ENCODE measurements at places on chromosomes 1 and 21. TPM values are rescaled to one million over a fixed set of nuclear protein-coding genes. Genes with fewer than 3 reads are reported as not detected.

Gene DOP1B
- total RNA-seq: 12.2 TPM

DNA sequence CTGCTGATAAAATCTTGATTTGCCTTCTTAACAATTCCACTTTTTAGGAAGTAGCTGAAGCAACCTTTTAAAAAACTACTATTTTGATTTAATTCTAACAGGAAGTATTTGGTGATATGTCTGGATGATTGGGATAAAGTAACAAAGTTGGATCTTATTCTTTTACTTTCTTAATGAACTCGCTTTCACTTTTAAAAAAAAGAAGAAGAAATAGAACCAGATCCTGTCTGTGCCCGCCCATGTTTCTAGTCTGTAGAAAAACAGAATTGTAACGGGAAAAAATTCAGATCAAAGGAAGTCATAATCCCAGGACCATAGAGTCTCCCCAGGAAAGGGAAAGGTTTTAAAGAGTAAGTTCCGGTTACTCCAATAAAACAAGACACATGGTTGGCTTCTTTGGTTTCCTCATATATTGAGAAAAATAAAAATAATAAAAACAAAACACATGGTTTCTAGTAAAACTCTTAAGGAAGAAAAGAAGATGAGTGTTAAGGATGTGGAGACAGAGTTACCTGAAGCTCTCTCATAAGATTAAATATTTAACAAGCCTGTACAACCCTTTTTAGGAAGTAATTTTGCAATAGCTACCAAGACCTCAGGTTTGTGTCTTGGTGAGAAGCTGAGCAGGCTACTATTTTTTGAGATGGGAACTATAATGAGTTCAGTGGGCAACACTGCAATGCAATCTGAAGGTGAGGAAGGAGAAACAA lies 4.9 kb downstream of the CD48 start:
- DNase-seq: no peak

GRCh38 chr1:111643097-111643496 lies 23.5 kb downstream of the RAP1A start:
- DNase-seq: no peak

DNA sequence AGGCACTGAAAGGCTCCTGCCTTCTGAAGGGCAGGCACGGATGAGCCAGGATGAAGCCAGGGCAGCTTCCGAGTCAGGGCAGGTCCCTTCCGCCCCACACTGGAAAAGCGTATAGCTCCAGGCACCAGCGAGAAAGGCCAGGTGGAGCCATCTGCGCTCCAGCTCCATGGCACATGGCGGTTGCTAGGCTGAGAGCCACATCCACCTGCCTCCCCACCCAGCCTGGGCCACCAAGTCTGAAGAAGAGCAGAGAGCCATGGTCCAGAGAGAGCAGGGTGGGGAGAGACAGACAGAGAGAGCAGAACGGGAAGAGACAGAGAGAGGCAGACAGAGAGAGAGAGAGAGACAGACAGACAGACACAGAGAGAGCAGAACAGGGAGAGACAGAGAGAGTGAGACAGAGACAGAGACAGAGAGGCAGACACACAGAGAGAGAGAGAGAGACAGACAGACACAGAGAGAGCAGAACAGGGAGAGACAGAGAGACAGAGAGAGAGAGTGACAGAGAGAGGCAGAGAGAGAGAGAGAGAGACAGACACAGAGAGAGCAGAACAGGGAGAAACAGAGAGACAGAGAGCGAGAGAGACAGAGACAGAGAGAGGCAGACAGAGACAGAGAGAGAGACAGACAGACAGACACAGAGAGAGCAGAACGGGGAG lies 5.2 kb downstream of the FNDC10 start:
- no peak for DNase-seq

DNA sequence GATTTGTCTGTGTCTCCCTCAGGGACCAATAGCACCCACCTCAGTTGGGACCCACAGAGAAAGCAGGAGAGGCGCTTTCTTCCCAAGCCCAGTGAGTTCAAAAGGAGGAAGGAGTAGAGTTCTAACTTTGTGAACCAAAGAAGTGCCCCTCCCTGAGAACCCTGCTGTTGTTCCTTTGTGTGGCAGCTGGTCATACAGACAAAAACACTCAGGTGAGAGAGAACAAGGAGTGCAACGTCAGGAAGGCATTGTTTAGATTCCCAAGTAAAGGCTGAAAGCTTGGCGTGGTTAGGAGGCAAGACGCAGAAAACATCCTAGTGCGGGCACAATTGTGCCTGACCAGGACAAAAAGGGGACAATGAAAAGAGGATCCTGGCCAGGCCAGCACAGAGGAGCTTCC lies 654.6 kb downstream of the KIF26B start:
- no peak for DNase-seq

GRCh38 chr1:228853637-228854036 lies 118.4 kb downstream of the RHOU start:
- no peak for DNase-seq

Gene URB1
- total RNA-seq: 21.2 TPM

Gene MYOC
- not detected for total RNA-seq

Gene B3GALT5
- total RNA-seq: 0.08 TPM

GRCh38 chr1:58883888-58884482 lies 100.1 kb upstream of the JUN start:
- DNase-seq: no peak

DNA sequence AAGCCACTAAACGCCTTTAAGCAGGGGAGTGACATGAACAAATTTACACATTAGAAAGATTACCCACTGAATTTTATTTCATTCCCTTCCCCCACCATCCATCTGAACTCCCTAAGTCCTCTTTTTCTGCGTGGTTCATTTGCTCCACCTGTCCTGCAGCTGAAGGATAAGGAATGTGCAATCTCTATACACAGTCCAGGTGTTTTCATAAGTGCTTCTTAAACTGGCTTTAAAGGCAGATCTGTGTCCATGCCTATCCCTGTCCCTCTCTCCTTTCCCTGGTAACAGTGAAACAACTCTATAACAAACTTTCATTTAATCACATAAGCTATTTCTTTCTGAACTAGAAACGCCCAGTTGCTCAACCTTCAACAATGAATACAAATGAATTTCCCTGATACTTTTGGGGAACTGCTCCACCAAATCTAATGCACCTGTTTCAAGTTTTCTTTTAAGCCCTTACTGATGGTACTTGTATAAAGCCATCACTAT lies 8.4 kb downstream of the GSTM3 start:
- DNase-seq: no peak

Measured in GM12878 (cell line).